ENCODE measurements at places on chromosomes 3 and 15.
A peak's percentile ranks its signal among the peaks of the same experiment; 100 is the strongest.

GRCh38 chr3:182331341-182331740 lies 462.0 kb upstream of the ATP11B start:
- DNase-seq: no peak

DNA sequence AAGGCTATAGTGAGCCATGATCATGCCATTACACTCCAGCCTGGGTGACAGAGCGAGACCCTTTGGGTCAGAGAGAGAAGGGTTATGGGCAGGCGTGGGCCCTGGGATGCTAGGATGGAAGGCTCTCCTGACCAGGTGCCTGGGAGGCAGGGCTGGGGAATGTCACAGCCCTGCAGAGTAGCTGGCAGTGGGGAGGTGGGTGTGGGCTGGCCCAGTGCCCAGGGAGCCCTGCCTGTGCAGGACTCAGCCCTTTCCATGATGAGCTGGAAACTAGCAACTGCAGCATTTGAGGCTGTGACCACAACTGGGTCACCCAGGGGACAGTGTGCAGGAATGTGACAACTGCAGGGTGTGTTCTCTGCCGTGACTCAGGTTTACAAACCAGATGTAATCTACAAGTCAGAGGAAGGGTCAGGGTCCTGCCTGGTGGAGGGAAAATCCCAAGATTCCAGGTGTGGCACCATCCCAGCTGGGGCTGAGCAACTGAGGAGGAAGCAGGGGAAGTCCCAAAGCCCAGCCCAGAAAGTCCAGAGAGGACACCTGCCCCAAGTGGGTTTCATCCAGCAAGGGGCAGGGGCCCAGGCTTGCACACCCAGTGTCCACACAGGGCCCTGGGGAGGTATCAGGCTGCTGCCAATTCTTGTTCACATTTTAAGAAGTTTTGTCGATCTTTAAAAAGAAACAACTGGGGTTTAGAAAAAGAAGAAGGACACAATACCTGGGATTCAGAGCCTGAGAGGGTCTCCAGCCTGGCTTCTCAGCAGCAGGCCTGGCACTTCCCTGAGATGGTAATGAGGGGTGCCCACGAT lies 45.5 kb downstream of the SLC28A1 start:
- DNase-seq: no peak

- no peak for DNase-seq
These were observed 61.0 kb downstream of the GTPBP8 start for GRCh38 chr3:113051787-113052186.

GRCh38 chr3:195209083-195209846 lies 61.7 kb downstream of the XXYLT1 start:
- DNase-seq: no peak

- DNase-seq: no peak
These were observed 592 bp downstream of the RASGRF1 start for GRCh38 chr15:79089890-79090486.

GRCh38 chr3:127652246-127652995 lies 20.3 kb upstream of the ABTB1 start:
- peak; percentile 63 for DNase-seq

DNA sequence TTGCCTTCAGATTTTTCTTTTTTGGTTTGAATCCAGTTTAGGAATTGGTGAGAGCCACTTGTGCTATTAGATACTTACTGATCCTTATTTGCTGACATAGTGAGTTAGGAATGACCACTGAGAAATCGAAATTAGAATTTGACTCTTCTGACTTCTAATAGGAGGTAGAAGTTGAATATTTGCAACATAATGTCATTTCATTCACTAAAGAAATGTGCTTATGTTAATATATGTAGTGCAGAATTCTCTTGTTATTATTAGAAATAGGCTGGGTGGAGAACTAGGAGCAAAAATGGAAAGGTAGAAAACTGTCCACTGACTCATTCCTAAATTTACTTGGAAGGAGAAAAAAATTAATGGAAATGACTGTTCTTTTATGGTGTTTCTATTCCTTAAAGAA lies 538.2 kb upstream of the SGO1 start:
- DNase-seq: no peak

DNA sequence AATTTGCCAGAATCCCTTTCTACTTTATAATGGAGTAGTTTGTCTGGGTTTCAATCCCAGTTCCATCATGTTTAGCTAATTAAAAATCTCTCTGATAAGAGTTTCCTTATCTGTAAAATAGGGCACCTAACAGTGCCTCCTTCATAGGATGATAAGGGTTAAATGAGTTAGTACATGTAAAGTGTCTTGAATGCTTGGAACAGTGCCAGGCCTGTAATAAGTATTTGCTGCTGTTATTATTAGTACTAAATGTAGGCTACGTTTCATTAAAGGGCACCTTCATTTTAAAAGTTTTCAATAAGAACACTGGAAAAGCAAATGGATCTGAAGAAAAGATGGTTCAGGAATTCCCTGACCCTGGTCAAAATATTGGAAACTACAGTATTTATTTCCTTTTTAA lies 11.8 kb upstream of the SLC2A2 start:
- no peak for DNase-seq

DNA sequence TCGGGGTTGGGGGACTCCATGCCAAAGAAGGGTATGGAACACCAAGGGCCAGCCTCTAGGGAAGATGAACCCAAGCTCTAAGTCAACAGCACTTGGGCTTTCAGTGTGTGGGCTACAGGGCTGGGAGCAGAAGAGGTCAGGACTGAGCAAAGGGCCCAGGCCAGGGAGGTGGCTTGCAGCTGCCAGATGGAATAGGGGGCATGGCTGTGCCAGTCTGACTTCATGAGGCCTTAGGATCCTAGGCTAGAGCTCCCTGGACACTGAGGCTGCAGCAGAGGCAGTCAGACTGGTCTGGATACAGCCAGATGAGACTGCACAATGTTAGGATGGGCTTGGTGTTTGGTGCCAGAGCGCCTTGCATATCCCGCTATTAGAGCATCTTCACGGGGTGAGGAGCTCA lies 3.8 kb downstream of the RASGRF1 start:
- no peak for DNase-seq

GRCh38 chr3:108208831-108209230 lies 13.4 kb downstream of the IFT57 start:
- DNase-seq: no peak

DNA sequence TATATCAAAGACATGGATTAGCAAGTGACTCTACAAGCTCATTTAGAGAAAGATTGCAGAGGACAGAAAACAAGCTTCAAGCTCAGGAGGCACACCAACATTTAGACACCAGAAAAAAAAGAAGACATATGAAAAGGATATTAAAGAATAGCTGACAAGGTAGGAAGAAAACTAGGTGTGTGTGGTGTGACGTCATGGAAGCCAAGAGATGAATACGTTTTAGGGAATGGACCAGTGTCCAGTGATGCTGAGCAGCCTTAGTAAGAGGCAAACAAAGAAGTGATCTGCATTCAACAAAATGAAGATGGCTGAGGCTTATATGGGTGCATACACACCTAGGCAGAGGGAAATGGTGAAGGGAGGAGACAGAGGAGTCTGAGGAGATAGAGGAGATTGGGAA lies 377.4 kb downstream of the ROBO1 start:
- no peak for DNase-seq

GRCh38 chr15:61410662-61411061 lies 181.6 kb upstream of the RORA start:
- DNase-seq: no peak

- DNase-seq: no peak
These were observed 2.7 kb downstream of the ARHGEF26 start for GRCh38 chr3:154123906-154124305.

DNA sequence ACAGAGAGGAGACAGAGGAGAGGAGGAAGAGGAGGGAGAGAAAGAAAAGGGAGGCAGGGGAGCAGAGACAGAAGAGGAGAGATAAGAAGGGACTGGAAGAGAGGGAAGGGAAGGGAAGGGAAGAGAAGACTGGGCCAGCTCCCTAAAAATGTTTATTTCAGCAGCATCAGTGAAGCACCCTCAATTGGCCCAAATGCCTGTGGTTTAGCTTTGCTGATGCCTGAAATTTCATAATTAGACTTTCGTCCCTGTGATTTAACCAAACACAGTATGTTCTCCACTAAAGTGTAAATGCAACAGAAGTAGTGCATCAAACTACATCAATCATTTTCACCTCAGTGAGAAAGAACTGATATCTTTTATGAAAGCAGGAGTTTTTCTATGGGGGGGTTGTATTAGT lies 55.9 kb downstream of the NOX5 start:
- no peak for DNase-seq

GRCh38 chr3:96863129-96863740 lies 48.8 kb downstream of the EPHA6 start:
- peak; percentile 33 for DNase-seq

DNA sequence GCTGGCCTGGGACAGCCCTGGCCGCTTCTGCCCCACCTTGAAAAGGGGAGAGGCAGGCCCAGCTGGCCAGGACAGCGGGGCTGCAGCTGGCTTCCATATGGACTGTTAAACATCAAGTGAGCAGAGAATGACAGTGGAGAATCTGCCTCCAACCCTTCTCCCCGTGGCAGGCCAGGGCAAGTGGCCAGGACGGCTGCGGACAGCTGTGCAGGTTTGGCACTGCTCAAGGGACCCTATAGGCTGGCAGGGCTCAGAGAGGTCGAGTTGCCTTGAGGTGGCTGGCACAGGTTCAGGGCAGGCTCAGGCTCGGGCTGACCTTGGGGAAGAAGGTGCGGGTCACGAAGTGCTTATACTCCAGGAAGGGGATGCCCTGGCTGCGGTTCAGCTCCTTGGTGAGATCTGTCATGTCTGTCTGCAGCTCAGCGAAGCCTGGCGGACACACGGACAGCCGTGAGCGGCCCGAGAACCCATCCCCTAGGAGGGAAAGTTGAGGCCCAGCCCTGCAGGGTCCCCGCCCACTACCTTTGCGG lies 24.3 kb downstream of the H1-8 start:
- DNase-seq: no peak

DNA sequence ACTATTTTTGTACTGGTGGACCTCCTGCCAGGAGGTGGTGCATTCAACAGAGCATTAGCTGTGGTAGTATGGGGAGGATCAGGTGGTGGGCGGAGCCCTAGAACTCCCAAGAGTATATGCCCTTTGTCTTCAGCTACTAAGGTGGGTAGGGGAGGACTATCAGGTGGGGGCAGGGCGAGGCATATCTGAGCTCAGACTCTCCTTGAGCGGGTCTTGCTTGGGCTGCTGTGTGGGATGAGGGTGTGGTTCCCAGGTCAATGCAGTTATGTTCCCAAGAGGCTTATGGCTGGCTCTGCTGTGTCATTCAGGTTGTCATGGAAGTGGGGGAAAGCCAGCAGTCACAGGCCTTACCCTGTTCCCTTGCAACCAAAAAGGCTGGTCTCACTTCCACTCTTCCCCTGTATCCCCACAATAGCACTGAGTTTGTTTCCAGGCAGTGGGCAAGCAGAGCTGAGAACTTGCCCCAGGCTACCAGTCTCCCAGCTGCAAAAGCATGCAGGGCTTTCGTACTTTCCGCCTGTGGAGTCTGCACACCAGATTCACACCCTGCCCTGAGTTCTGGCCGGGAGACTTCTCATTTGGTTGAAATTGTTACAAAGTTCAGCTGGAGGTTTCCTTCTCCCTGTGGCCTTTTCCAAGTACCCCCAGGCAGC lies 93.7 kb upstream of the DPPA4 start:
- DNase-seq: no peak

DNA sequence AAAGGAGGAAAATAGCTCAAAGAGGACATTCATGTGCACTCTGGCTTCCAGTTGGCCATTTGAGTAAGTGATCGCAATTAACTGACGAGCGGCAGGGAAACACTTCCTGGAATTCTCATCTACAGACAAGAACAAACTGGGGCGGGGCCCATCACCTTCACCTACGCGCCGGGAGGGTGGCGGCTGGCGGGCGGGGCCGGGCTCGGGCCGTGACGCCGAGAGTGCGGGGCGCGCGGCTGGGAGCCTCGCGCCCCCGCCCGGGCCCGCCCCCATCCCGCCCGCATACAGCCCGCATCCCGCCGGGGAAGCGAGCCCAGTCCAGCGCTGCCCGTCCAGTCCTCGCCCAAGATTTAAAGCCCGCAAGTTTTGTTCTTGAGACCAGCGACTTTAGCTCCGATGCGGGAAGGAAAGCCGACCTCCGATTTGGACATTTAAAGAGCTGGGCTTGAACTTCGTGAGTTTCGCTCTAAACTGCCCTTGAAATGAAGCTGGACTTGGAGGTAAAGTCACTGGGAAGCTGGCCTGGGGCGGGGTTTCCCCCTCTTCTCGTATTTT lies at the start of gene B3GNT5:
B3GNT5 (plus strand) TSS at position 281 of the 555 bp plus-strand sequence. CDS start 16,546 bp downstream, outside the sequence.
- peak; percentile 46 for DNase-seq

DNA sequence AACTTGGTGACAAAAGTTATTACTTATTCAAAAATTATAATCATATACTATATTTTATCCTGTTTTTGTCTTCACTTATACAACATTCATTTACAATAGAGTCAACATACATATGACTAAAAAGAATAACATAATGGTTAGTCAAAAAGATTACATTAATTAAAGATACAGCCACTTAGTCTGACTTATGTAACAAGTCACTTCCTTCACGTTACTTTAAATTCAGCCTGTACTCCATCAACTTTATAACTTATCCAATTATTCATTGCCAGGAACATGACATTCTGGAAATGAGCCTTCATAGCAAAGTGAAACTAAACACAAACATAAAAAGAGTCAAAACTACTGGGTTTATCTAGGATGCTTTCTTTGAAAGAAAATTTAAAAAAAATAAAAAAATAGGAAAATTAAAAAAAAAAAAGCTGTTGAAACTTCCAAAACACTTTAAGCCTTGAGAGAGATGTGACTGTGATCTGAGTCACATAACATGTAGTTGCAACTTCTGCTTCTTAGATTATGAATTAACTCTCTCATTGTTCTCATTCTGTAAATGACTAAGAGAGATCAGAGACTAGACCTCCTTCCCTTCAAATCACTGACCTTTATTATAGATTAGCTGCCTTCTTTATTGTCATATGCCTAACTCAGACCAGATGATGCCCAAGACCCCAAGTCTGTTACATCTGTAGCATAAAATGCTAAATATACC lies 107.8 kb downstream of the MYRIP start:
- no peak for DNase-seq

Data from KBM-7 (cell line).